NCI-H446 treated with DMSO at 0.1 percent for 48 hours (cell line): ENCODE measurements at places on chromosomes 6 and 20.
A peak's percentile ranks its signal among the peaks of the same experiment; 100 is the strongest.

DNA sequence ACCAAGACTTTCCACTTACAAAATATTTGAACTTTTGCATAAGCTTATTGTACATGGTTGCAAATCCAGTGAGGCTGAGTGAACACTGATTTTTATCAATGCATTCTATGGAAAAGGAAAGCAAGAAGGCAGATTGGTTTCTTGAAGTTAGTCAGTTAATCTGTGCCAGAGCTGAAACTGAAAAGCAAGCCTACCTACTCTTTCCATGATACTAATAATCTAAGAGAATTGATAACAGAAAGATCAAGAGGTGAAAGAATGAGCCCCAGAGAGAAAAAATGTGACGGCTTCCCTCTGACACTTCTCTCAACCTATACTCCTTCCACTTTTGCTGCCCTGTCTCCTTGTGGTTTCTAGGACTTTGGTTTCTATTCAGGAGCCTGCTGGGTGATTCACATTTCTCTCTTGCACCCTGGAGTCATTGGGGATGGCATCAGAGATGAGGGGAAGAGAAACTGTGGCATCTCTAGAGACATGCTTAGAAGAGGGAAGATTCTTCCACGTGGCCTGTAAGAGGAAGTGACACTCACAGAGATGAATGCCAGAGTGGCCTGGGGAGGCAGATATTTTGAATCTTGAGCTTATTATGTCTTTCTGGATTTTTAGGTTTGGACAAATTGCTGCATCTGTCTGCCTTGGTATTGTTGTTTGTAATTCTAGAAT lies 158.6 kb upstream of the RIMS1 start:
- no peak for DNase-seq

- no peak for DNase-seq
These were observed 15.6 kb upstream of the SNRPB2 start for GRCh38 chr20:16714242-16714641.

- no peak for DNase-seq
These were observed 182.4 kb upstream of the TSHZ2 start for GRCh38 chr20:52789716-52790115.

GRCh38 chr6:5681480-5681879 lies 325.2 kb downstream of the NRN1 start:
- no peak for DNase-seq

DNA sequence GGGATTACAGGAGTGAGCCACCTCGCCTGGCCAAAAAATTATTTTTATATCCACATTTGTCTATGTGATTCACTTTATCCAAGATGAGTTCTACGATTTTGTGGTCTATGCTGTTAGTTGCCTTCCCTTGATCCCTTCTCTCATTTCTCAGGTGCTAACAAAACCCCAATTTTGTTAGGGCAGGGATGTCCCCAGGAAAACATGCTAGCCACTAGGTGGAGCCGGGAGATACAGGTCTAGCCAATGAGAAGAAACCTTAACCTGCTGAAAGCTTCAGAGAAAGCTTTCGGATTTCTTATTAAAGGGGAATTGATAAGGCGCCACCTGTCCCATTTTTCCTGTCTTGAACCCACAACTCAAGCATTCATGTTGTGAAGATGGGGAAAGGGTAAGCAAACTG lies 167.4 kb upstream of the OLIG3 start:
- DNase-seq, result no peak

GRCh38 chr6:74579794-74580193 lies 626.1 kb downstream of the COL12A1 start:
- DNase-seq, result no peak

DNA sequence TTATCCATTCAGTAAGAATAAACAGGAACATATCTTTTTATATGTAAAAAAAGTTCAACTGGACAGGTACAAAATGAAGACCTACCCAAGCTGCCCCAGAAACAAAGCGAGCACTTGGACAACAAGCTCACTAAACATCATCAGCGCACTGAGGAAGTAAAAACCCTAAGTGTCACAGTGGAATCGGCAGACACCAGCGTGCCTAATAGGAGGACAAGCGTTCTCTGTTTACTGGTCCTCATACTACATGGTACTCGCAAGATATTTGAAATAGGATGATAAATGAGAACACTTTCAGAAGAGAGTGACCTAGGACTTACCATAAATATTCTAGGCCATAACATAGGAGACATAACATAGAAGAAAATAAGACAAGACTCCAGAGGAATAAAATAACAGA lies 18.2 kb downstream of the MAP7 start:
- DNase-seq, result no peak

DNA sequence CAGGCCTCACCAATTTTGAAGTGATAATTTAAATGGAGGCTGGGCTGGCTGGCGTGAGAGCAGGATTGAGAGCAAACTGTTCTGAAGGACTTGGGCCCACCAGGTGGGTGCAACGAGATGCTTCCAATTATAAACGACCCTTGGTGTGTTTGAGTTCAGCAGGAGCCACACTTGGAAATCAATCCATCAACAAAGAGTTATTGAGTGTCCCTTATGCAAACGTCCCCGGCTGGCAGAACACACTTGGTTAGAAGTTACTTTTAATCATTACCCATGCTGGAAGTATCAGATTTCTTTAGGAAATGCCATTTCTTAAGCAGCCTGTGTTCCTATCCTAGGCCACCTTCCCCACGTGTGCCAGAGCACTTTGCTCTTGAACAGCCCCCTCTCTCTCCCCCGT lies 37.8 kb upstream of the ZNF831 start:
- DNase-seq, result no peak

GRCh38 chr6:128500014-128500413 lies 20.4 kb downstream of the PTPRK start:
- DNase-seq, result no peak

GRCh38 chr6:49892280-49892679 lies 25.9 kb upstream of the CRISP1 start:
- no peak for DNase-seq

DNA sequence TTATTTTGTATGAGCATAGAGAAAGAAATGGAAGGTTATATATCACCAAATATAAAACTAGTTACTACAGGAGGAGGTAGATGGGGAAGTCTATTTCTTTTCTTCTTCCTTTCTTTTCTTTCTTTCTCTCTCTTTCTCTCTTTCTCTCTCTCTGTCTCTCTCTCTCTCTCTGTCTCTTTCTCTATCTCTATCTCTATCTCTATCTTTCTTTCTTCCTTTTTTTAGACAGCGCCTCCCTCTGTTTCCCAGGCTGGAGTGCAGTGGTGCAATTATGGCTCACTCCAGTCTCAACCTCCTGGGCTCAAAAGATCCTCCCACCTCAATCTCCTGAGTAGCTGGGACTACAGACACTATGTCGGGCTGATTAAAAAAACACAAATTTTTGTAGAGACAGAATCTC lies 10.2 kb upstream of the SGK1 start:
- DNase-seq, result no peak

DNA sequence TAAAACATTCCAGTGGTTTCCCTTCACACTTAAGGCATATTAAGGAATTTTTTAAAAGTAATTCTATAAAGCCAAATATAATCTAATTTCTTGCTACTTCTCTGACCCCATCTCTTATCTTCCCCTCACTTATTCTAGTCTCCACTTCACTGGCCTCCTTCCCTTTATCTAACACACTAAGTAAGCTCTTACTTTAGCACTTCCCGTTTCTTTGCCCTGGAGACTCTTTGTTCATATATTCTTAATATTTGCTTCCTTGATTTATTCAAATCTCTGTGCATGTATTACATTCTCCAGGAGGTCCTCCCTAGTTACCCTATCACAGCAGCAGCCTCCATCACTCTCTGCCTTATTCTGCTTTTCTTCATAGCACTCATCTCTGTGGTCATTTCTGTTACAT lies 20.3 kb downstream of the GTPBP2 start:
- no peak for DNase-seq

DNA sequence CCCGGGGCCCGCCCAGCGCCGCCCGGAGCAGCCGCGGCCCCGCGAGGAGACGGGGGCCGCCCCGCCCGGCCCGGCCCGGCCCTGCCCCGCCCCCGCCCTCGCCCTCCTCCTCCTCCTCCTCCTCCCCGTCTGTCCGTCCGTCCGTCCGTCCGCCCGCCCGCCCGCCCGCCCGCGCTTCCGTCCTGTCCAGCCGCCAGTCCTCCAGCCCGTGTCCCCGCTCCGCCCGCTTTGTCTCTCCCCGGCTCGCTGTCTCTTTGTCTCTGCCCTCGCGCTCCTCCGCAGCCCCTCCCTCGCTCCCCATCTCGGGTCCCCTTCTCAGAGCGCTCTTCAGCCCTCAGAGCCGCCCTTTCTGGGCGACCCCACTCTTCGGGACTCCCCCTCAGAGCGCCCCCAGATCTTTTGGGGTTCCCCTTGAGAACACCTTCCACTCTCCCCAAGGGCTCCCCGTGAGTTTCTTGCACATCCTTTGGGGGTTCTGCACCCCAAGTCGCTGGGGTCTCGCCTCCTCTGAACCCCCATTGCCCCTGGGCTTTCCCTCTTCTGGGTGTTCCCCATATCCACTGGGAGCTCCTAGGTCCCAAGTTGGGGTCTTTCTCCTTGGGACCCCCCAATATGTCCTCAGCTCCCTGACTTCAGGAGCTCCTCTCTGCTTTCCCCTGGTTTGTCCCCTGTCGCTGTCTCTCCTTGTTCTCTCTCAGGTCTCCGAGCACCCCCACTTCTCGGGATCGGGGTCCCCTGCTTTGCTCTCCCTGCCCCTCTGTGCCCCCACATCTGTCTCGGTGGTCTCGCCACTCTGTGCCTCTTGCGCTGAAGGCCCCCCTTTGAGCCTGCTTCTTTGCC lies 79.5 kb upstream of the MYL9 start:
- DNase-seq, result no peak

- DNase-seq, result no peak
These were observed 1.8 kb downstream of the HSPA12B start for GRCh38 chr20:3734111-3734843.

DNA sequence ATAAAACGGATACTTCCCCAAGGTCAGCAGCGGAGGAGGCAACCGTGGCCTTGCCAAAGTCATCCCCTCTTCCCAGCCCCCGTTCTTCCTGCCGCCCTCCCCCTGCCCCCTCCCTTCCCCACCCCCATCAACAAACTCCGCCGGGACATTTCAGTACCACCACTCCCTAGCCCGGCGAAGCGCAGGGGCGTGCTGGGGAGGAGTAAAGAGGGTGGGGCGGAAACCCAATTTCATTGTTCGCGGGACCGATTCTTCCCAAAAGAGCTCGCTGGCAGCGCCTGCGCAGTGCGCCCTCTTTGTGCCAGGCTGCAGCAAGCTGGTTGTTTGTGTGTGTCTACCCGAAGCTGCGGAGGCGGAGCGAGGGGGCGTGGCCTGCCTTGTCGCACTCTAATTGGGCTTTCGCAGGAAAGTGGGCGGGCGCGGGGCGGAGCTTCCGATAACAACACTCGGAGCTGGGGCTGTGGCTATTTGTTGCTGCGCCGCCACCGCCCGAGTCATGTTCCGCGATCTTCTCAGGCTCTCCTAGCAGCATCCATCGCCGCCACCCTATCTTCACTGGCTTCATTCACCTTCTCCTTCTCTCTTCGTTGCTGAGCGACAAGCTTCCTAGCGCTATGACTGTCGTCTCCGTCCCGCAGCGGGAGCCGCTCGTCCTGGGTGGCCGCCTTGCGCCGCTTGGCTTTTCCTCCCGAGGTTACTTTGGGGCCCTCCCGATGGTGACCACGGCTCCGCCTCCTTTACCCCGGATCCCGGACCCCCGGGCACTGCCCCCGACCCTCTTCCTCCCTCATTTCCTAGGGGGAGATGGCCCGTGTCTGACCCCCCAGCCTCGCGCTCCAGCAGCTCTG lies at the start of gene PNRC1:
Gene PNRC1 (plus strand): TSS at position 471 of the 848 bp plus-strand sequence. CDS start 144 bp downstream, at position 615.
- DNase-seq, result peak; percentile 95

- DNase-seq, result no peak
These were observed 5.4 kb downstream of the SLC29A1 start for GRCh38 chr6:44228836-44229235.

DNA sequence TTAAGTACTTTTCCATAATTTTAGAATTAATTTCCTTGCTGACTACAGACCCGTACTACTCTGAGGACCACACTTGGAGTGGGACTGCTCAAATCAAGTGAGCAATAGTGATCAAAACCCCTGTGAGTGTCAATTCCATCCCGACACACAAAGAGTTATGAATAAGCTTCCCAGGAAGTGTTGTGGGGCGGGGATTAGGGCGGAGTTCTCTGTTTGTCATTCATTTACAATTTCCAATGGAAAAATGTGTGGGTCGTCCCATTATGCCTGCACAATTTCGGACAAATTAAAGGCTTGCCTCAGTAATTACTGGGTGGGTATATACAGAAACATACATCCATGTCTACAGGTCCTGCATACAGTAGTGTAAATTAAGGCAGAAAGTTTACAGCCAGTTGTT lies 84.2 kb downstream of the ISM1 start:
- no peak for DNase-seq

DNA sequence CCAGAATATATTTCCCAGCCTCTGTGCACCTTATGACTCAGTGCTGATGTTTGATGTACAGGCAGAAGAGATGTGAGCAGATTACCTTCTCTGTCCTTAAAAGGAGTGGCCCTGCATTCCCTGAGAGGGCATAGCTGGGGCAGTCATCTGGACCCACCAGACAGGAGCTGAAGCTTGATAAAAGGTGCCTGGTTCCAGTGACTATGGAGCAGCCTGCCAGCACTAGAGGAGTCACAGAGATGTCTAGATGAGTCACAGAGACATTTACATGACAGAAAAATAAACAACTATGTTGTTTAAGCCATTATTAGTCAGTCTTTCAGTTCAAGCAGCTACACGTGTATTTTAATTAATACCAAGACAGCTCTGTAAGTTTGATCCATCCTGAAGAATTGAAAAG lies 237.1 kb upstream of the MOCS1 start:
- DNase-seq, result no peak

- DNase-seq, result no peak
These were observed 469.1 kb upstream of the RUNX2 start for GRCh38 chr6:44858998-44859397.

GRCh38 chr6:50271266-50271665 lies 221.5 kb upstream of the DEFB112 start:
- DNase-seq, result no peak

GRCh38 chr20:52313341-52313963 lies 121.9 kb upstream of the ZFP64 start:
- DNase-seq, result peak; percentile 49
